ENCODE measurements at places on chromosomes 16 and 17. TPM values are rescaled to one million over a fixed set of nuclear protein-coding genes. Genes with fewer than 3 reads are reported as not detected.

The PLA2G10 gene
- total RNA-seq = not detected

The NOXO1 gene
- total RNA-seq = not detected

The PLCG2 gene
- total RNA-seq = 3.7 TPM

The TNFSF13 gene
- 6.4 TPM for total RNA-seq

The PRSS27 gene
- 0.67 TPM for total RNA-seq

The CES1 gene
- 8.0 TPM for total RNA-seq

The C17orf107 gene
- 0.07 TPM for total RNA-seq

DNA sequence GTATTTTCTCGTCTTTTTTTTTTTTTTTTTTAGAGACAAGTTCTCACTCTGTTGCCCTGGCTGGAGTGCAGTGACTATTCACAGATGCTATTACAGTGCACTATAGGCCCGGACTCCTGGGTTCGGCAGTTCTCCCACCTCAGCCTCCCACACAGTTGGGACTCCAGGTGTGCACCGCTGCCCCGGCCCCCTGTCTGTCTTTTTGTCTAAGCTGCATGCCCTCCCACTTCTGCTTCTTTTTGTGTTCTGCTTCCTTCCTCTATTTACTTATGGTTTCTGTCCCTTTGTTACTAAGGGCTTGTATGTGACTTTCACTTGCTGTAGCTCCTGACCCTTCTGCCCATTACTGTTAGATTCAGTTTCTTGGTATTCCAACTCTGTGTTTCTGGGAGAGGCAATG, 20.5 kb downstream of the SLC7A6 start:
- DNase-seq = no peak

GRCh38 chr17:78736526-78737079, 45.5 kb downstream of the CYTH1 start:
- DNase-seq = peak; percentile 83

DNA sequence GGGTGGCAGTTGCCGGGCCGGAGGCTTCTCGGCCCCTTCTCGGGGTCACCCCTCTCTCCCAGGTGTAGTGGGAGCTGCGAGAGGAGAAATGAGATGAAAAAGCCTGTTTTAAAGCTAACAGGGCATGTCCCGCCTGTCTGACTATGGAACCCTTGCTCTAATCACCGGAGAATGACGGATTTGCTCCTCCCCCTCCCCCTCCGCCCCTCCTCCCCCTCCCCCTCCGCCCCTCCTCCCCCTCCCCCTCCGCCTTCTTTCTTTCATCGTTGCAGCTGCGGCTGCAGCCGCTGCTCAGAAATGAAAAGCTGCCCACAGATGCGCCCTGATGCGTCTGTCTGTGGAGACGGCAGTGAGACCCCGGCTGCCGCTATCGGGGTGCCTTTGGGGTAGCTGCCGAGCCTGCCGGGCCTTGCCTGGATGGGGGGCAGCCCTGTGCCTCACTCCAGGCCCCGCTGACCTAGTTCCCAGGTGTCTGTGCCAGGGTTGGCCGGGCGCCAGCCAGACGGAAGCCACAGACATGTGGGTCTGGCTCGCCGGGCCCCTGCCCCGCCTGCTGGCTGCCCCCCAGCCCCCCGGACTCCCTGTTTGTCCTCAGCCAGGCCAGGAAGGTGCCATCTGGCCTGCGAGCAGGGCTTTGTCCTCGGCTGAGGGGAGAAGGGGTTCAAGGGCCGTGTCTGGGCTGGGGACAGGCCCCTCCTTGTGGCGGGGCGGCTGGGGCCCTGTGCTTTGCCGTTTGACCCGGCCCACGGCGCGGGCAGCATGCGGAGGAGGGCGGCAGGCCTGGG, 37.7 kb downstream of the GINS2 start:
- DNase-seq = peak; percentile 71

DNA sequence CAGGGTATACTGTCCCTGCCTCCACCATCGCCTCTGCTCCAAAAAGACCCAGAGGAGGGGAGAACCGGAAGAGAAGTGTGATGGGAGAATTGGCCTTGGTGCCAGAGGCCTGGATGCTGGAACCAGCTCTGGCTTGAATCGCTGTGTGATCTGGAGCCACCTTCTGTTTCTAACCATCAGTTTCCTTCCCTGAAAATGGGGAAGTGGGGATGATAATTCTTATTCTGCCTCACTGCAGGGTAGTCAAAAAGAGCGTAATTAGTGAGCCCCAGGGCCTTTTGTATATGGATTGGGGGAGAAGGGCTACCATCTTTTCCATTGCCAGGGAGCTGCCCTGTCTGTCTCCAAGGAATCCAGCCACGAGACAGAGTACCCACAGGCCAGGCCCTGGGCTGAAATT, 52.2 kb downstream of the CCT6B start:
- DNase-seq = no peak

DNA sequence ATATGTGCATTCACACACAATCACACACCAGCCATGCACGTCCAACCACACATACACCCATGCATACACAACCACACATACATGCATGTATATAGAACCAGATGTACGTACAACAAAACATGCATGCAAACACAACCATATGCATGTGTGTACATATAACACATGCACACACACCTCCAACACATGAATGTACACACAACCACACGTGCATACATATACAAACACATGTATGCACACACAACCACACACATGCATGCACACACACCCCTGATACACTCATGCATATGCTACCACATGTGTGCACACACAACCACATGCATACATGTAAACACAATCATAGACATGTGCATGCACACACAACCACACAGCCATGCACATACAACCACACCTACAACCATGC, 52.0 kb upstream of the SDK2 start:
- DNase-seq = no peak

DNA sequence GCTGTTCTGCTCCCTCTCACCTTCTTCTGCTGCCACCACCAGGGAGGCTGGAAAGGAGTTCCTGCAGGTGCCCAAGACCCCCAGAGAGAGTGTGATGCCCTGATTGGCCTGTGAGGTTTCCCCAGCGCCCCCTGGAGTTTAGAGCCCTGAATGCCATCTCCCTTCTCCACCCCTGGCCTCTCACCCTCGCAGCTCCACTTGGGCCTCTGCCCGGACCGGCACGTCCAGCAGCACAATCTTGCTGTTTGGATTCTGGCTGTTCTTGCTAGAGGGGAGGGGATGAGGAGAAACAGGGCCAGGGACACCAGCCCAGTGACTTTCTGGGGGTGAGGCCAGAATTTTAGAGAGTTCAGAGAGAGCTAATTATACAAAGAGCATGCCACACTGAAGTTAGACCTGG, 12.5 kb upstream of the FAM171A2 start:
- DNase-seq = peak; percentile 58

- no peak for DNase-seq
Measured at GRCh38 chr16:29990883-29991570, 4.4 kb downstream of the HIRIP3 start.

DNA sequence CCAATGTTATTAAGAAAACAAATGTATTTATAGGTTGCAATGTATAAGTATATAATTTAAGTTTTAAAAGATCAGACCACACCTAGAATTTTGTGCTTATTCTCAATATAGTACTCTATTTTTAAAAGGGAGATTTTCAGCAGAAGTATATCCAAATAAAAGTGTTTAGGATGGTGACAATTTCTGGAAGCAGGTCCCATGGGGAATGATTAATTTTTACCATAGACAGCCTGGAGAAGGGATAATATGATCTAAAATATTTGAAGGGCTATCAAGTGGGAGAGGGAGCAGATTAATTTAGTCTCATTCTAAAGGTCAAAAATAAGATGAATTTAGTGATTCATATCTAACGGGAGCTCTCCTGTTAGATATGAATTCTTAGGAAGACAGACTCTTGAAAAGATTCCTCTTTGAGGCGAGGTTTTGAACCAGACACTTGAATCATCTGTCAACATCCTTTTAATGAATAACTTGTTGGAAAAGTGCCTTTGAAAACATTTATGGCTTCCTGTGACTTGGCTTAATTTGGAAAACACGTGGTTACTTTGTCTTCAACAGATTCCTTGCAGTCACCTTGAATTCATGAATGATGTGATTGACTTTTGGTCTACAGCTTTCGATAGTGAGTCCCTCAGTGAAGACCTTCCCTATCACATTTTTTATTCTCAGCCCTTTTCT, 29.3 kb upstream of the SMIM36 start:
- no peak for DNase-seq

- DNase-seq = no peak
Measured at GRCh38 chr17:19005789-19006430, 1.3 kb upstream of the FAM83G start.

- no peak for DNase-seq
Measured at GRCh38 chr17:4293572-4293971, 29.8 kb upstream of the ANKFY1 start.

DNA sequence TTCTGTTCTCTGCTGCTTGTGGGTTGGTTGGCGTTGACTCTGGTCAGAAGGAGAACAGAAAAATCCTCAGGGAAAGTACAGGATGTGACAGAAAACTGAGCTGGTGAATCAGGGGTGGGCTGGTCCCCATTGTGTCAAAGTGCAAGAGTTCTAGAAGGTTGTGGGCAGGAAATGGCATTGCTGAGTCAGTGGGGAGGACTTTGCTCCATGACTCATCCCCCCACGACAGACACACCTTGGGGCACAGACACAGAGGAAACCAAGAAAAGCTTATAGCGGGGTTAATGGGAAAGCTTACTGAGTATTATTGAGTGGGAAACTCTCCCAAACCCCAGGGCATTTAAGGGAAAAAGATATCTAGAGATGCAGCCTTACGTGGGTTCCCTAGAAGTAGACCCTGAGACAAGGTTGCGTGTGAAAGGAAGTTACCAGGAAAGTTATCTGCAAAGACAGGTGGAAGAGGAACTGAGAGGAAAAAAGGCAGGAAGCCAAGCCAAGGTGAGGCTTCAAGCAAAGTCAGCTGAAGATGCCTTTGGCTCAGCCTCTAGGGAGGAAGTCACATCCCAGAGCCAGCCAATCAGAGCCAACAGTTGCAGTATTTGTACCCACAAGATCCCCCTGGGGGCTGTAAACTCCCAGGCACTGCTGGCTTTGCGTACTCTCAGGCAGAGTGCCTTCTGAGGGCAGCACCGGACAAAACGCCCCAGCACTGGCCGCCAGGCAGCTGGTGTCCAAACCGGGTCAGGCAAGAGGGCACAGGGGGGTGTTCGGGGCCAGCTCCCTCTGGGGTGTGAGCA, 86.4 kb downstream of the FOXL1 start:
- no peak for DNase-seq

DNA sequence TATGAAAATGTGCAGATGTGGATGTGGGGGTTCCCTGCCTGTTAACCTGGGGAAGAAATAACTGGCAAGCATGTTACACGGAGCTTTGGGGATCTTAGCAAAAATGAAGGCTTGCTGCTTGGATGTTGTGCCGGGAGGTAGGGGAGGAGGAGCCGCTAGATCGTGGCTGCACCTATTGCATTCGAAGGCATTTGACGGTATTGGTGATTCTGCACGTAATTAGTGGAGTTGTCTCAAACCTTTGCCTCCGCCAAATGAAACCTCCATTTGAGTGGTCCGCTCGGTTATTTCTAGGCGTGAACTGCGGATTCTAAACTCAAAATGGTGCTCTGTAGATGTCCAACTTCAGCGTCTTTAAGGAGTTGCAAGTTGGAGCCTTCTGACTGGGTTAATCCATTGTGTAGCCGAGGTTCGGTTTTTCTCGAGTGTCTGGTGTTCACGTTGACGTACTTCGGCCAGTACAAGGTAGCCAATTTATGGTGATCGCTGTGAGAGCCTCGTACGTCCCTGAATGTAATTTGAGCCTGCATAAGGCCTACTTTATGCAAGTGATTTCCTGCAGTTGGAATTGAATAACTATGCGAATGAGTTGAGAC, 1.5 kb downstream of the TNRC6C start:
- no peak for DNase-seq

- DNase-seq = no peak
Measured at GRCh38 chr16:86480444-86480843, 29.9 kb upstream of the FOXF1 start.

GRCh38 chr16:89013111-89013510, 36.1 kb upstream of the CBFA2T3 start:
- DNase-seq = no peak

GRCh38 chr17:33927732-33928133, 327.4 kb upstream of the CCL2 start:
- no peak for DNase-seq

GRCh38 chr16:82713778-82714177, 87.0 kb downstream of the CDH13 start:
- DNase-seq = no peak

DNA sequence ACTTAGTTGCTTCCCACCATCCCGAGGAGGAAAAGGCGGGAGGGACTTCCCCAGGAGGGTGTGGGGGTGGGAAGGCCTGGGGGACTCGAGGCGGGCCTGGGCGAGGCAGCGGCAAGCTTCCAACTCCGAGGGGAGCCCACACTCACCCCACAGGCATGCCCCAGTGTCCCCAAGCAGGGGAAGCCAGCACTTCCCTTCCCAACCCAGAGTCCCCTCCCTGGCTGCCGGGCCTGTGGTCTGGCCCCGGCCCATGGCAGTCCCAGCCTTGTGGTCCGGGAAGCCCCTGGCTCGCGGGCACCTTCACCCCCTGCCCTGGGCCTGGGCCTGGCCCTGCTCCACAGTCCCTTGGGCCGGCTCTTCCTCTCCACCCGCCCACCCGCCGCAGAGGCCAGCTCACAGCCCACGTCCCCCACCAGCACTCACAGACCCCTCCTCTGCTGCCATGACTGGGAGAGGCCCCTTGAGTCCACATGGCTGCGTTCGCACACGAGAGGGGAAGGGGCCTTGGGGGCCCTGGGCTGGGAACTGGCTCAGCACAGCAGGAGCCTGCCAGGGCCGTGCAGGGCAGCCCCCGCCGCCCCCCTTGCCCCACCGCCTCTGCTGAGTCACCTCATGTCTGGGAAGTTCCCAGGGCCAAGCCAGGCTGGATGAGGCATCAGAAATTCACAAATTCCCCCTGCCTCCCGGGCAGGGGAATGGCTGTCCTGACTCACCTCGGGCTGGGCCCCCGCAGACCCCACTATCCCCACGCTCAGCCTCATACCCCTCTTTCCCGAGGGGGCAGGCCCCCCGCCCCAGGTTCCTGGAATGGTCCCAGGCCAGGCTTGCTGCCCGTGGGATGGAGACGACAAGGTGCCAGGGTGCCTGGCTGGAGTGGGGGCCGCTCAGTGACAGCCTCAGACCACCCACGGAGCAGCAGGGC, 27.8 kb downstream of the BAHCC1 start:
- DNase-seq = peak; percentile 90

DNA sequence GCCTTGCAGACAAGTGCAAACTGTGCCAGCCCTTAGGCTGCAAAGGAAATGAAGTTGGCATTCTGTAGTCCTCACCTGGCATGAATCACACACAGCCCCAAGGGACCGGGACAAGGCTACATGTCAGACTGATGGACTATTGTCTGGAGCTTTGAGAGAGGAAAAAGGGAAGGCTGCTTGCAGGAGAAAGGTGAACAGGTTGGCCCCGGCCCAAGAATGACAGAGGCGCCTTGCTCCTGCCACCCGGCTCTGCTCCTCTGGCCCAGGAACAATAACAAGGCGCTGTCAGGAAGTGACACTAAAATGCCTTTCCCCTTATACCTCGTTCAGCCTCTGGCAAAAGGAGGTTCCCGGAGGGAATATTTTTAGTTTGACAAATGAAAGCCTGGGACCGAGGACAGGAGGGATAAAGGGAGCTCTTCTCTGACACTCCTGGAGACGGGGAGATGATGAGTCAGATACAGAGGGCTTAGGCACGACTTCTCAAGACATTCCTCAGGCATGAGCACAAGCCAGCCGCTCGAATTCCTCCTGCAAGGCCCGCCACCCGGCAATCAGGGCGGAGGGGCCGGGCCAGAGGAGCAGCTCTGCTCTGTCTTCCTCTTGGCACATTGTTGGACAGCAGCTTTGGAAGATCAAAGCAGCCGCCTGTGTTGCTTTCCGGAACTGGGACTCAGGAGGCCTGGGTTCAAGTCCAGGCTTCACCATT, 105.8 kb downstream of the NOG start:
- DNase-seq = peak; percentile 40

- DNase-seq = no peak
Measured at GRCh38 chr16:9657641-9658040, 524.6 kb downstream of the GRIN2A start.

GRCh38 chr17:29012535-29012934, 6.7 kb upstream of the SEZ6 start:
- DNase-seq = no peak
